MV-4-11 (cell line): ENCODE measurements at places on chromosomes 3 and 15.

DNA sequence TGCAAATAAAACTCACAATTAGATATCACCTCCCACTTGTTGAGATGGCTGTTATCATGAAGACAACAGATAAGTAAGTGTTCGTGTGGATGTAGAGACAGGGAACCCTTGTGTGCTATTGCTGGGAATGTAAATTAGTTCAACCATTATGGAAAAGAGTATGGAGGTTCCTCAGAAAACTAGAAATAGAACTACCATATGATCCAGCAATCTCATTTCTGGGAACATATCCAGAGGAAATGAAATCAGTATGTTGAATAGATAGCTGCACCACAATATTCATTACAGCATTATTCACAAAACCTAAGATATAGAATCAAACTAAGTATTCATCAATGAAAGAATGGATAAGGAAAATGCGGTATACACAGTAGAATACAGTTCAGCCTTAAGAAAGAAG lies 418.7 kb upstream of the CNTN6 start:
- no peak for DNase-seq

DNA sequence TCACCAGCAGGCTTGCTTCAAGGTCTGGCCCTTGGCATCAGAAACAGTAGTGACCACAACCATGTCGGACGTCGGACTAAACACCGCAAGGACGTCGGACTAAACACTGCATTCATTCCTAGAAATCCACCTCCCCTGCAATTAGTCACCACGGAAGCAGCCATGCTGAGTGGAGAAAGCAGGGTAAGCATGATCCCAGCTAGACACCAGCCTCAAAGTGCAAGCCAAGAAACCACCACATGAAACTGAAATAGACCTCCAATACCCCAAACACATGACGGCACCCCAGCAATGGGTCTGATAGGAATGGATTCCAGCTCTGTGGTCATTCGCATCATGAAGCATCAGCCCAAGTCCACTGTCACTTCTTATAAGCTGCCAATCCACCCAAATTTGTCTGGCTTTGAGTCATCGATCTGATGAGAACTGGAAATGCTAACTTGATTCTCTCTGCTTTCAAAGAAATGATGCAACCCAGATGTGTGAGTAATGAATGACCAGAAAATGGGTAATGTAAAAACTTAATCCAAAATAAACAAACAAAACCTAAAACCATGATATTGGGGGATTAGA lies 348.3 kb upstream of the TMCO5A start:
- no peak for DNase-seq

DNA sequence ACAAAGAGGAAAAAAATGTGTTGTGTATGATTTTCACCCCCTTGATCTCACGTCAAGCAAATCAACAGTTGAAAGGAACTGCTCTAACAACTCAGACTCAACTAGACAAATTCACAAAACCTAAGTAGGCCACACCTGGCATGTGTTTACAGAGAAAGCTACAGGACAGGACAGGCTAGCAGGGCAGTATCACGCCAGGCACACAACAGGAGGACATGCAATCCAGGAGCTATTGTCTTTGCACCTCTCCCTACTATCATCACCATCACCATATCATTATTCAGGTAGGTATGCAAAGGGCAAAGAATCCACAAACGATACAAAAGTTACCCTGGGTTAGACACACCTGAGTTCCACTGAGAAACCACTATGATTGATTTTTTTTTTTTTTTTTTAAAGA lies 86.4 kb downstream of the TBL1XR1 start:
- no peak for DNase-seq

GRCh38 chr15:69910514-69910913 lies 187.2 kb downstream of the TLE3 start:
- no peak for DNase-seq

DNA sequence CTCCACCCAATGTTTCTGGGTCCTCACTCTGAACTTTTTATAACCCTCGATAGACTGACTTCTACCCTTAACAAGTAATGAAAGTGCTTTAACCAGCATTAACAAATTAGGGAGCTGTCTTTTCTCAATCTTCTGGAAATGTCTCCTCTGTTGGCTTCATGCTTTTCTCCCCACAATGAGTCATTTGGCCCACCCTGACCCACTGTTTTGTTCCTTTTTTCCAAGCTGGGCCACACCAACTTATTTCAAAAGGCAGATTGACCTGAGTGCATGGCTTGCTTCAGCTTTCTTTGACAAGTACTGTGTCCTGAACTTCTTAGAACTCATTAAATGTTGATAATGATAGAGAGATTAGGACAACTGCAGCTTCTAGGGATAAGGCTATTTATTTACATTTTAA lies 199.6 kb upstream of the SEMA6D start:
- peak; percentile 80 for DNase-seq

DNA sequence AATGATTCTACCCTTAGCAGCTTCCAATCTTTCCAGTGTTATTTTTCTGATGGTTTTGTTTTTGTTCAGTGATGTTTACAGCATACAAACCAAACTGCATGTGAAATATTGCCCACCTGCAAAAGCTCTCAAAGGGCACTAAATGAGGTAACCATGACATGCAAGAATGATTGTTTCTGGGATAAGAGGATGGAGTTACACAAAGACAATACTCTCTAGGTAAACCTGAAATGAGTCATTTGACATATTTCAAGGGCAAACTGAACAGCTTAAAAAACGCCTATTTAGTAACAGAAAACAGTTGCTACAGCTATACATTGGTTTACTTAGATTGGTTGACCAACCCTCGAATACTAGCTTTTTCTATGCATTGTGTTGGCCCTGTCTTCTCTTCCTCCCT lies 481.7 kb downstream of the ZPLD1 start:
- DNase-seq = no peak

DNA sequence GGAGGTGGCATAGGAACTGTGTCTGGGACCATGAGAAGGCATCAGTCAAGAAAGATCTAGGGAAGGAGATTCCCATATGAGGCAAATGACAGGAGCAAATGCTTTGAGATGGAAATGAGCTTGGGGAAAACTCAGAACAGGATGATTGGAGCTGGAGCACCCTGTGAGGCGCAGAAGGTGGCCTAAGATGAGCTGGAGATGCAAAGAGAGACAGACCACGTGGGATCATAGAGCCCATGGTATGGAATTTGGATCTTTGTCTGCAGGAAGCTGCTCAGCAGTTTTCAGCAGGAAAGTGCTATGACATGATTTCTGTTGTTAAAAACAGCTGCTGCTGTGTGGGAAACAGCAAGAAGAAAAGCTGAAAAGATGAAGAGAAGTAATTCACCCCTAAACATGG lies 310.6 kb downstream of the MAGI1 start:
- DNase-seq = no peak

DNA sequence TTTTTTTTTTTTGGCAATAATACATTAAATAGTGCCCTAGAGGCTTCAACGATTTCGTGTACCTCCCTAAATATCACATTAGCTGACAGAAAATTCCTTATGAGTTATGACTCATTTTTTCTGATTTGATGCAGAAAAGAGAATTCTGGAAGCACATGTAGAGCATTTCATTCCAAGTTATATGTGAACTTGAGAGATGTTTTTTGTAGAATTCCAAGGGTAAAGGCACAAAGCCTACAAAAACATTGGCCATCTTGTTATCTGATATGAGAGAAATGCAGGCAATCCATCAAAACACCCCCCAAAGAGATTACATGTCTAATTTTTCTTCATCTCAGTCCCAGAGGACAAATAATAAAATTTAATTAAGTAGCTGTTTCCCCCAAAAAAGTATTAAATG lies 6.7 kb upstream of the PFN2 start:
- no peak for DNase-seq

DNA sequence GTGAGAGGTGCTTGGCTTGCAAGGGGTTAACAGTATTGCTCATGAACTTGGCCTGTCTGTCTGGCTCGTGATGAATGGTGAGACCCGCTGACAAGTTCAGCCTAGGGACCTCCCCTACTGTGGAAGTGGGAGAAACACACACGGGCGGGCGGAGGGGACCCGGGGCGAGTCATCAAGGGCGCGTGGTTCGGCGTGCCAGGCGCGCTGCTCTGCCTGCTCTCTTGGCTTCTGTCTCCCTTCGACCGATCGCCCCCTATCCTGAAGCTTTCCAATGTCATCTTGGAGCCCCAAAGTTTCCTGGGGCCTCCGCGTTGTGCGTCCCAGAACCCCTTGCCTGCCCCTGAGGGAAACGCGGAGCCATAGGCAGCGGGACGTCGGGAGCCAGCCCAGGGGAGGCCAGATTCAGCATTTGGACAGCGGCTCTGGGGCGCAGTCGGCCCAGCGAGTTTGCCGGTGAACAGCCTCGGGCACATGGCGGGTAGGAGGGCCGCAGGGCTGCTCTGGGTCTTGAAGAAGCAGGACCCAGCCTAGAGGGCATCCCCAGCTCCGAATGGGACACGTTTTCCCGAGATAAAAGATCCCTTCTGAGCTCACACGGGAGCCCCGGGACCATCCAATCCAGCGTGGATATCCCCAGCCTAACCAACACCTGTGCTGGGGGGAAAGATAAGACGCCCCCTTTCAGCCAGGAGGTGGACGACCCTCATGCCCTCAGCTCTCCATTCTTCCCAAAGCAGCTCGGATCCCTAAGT lies 27.0 kb upstream of the POLG start:
- peak; percentile 47 for DNase-seq

- DNase-seq = no peak
Measured at GRCh38 chr15:35522061-35522460, 23.9 kb downstream of the DPH6 start.

- DNase-seq = no peak
Measured at GRCh38 chr3:15403965-15404364, 23.4 kb downstream of the METTL6 start.

DNA sequence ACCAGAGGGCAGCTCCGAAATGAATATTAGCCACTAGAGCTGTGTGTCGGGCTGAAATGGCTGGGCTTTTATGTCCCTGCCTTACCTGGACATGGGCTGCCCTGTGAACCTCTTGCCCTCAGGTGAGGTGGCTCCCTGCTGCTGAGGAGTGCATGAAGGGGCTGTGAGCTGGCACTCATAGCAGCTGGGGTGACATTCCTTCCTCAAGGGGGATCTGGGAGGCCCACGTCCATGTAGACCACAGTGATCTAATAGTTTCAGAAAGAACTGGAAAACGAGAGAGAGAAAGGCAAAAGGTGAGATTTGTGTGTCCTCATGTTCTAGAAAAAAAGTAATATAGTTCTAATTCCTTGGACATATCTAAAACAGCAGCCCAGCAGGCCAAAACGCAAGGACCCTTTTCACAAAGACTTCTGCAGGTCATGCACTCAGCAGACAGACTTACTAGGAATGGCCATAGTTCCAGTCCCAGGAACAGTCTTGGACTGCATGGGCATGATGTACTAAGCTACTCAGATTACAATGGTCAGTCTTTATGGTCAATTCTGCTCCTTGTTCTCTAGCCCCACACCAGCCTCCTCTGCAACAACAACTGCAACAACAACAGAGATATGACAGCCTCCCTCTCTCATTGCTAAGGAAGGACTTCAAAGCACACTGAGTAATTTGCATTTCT lies 10.8 kb upstream of the SLC24A5 start:
- no peak for DNase-seq

GRCh38 chr15:35697549-35698299 lies 151.8 kb upstream of the DPH6 start:
- no peak for DNase-seq
